ENCODE measurements at places on chromosomes 13 and 19.

DNA sequence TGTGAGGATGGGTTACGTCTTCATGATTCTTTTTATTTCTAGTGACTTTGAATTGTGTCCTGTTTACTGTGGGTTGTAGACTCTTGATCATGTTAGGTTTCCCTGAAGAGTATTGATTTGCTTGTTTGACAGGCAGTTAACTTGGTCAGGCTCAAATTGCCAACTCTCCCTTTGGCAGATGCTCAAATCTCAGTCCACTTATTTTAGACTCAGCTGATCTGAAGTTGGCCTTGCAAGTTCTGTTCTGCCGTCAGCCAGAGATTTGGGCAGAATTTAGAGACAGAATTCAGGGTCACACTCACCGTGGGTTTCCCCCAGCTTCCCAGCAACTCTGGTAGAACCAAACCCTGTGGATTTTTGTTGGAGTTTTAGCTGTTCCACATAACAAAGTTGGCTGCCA is 71.6 kb upstream of the TEX29 start:
- DNase-seq: no peak

DNA sequence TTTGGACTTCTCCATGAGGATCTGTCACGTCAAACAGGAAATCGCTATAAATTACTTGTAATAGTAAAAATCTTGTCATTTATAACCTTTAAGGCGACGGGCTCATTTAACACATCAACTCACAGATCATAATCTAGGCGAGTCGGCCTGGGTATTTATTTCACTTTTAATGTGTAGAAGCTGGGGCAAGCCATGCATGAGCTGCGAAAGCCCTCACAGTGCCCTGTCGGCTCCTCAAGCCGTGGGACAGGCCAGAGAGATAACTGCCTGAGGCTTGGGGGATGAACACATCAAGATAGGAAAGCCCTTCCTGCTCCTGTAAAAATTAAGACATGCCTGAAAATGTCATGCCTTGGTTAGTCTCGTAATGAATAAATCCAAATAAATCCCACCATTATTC is 30.8 kb downstream of the SOX1 start:
- no peak for DNase-seq

DNA sequence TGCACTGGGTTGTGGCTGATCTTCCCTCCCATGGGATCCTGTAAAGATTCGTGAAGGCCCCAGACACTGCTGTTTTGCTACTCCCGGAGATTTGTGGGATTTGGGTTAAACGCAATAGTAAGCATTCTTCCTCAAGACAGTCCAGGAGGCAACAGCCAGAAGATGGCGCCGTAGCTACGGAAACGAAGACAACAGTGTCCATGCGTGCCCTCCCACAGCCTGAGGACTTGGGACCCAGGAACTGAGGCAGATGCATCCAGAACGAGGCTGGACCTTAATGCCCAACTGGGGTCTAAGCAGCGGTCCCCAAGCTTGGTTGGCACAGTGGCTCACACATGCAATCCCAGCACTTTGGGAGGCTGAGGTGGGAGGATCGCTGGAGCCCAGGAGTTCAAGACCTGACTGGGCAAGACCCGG is 57.6 kb upstream of the ZNF507 start:
- DNase-seq: no peak

DNA sequence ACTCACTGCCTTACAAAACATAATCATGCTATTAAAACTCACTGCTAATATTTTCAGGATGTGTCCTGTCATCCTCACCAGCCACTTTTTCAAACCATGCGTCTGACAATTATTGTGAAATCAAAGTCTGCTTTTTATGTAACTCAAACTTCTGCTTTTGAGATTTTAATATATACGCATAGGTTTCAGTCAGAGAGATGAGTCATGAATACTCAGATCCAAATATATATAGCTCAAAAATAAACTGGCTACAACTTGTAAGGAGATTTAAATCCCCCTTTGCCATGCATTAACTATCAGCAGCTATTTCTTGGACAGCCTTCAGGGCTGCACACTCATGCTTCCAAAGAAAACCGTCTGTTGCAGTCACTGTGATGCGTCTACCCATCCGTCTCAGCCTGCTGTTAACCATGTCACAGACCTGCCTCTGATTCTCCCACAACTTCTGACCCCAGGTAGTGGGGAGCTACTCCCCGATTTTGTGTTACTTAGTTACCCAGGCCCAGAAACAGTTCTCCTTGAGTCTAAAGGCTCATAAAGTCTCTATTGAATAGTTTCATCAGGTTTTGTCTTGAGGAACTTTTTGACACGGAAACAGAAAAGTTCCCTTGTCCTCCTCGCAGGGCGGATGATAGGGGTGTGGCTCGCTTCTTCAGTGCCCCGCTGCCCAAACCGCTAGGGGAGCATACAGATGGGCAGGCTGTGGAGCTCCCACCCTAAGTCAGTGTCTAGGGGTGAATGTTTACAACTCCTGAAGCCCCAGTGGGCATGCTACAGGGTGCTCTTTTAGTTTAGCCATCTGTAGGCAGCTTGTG is 33.8 kb upstream of the SGCG start:
- DNase-seq: no peak

GRCh38 chr19:29086182-29086581 is 126.8 kb downstream of the UQCRFS1 start:
- DNase-seq: no peak

DNA sequence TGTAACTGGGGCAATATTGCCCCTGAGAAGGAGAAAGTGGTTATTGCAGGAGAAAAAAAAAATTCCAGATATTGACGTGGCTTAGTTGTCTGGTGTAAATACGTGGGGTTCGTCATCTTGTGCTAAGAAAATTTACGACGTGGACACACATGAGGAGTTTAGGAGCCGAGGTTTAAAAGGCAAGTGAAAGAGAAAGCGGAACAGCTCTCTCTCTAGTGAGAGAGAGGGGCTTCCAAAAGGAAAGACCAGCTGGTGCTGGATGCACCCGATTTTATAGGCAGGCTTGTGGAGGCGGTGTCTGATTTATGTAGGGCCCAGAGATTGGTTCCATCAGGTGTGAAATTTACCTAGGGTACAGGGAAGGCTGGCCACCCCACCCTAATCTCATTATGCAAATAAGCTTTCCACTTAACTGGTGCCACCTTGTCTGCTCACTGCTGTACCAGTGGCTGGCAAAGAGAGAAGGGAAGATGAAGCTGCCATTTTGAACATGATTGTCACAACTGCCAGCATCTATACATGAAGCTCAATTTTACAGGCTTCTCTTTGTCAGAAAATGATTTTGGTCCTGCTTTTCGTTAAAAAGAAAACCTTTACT is 845.1 kb downstream of the DACH1 start:
- no peak for DNase-seq

DNA sequence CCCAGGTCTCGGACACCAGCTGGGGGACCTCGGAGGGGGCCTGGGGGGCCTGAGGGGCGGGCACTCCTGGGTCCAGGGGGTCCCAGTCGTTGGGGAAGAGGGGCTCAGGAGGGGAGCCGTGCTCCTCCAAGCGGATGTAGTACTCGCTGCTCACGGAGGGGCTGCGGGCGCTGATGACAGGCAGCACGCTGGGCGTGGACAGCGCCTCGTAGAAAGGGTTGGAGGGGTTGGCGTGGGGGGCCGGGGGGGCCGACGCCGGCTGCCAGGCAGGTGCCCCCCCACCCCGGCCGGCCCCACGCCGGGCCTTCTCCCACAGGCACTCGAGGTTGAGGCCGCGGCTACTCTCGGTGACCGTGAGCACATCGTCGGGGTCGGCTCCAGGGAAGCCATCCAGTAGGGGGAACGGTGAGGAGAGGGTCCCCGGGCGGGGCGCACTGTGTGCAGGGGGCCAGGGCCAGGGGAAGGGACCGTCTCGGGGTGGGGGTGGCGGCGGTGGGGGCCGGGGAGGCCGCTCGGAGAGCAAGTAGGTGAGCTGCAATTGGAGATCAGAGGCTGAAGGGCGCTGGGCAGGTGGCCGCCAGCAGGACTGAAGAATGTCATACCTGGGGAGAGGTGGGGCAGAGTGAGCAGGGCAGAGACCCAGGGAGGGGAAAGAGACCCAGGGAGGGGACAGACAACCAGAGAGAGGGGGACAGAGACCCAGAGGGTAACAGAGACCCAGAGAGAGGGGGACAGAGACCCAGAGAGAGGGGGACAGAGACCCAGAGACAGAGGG is 12.1 kb downstream of the LMTK3 start:
- no peak for DNase-seq

- DNase-seq: peak; percentile 14
Measured at GRCh38 chr13:50320271-50320862, 305.1 kb downstream of the KCNRG start.

GRCh38 chr19:6750062-6750461 is 10.6 kb downstream of the TRIP10 start:
- no peak for DNase-seq

DNA sequence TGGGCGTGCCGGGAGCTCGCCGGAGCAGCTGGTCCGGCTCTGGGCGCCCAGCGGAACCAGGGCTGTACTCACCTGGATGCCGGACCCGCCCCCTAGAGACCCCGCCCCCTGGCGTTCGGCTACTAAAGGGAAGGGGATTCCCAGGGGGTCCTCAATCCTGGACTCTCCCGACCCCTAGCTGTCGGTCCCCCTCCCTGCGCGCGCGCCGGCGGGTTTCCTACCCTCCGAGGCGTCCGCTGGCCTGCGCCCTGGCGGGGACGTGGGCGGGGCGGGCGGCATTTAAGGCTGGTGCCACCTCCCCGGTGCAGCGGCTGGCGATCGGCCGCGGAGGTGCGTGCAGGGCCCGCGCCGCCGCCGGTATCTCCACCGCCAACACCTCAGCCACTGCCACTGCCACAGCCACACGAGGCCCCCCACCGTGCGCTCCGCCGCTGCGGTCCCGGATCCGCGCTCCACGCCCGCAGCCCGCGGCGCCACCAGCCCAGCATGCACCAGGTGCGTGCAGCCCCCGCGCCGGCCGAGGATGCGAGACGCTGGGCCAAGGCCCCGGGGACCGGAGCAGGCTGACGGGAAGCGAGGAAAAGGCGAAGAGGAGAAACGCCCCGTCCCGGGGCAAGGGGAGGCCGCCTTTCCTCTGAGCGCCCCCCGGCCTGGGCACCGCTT is at the start of gene ATP12A:
Gene ATP12A, plus strand, starts transcription at position 151 of the 663 bp plus-strand sequence. Its CDS starts 336 bp downstream, at position 487.
- DNase-seq: peak; percentile 19

- peak; percentile 30 for DNase-seq
Measured at GRCh38 chr19:44530777-44531176, 1.3 kb upstream of the CEACAM20 start.

DNA sequence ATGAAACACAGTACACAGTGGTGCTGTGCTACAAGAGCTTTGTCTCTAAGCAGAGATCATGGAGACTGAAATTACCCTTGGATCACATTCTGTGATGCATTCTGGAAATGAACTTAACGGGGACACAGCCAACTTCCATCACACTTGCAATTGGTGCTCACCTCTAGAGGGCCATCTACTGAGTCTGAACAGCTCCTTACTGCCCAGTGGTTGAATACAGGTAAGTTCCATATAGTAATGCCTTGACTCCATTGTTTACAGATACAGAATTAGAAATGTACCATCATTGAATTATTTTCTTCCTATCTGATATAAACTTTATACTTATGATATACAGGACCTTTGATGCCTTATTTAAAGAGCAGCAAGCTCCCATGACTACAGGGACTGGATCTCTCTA is 686.4 kb downstream of the PCDH9 start:
- DNase-seq: no peak

DNA sequence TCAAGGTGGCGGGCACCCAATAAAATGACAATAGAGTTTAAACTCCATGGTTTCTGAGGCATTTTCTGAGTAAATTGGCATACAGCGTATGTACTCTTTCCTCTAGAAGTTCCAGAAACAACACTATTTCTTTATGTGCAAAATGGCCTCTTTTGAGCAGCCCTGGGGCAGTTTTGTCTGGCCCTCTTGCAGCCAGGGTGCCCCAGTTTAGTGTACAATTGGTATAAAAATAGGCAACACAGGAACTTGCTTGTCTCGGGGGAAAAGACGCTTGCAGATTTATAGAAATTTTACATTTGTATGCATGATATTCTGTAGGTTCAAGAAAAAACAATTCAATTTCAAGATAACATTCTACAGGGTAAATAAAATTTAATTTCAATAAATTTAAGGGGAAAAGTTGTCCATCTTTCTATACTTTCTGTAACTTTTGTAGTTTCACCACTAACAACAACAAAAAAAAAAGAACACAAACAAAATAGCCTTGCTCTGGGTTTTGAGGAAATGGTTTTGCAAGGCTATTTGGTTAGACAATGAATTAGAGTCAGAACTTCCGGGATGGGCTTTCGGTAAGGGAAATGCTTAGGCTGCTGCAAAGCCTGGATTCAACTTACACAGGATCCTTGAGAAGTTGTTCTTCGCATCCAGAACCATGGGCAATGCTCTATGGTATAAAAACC is 45.3 kb downstream of the LRCH1 start:
- DNase-seq: no peak

DNA sequence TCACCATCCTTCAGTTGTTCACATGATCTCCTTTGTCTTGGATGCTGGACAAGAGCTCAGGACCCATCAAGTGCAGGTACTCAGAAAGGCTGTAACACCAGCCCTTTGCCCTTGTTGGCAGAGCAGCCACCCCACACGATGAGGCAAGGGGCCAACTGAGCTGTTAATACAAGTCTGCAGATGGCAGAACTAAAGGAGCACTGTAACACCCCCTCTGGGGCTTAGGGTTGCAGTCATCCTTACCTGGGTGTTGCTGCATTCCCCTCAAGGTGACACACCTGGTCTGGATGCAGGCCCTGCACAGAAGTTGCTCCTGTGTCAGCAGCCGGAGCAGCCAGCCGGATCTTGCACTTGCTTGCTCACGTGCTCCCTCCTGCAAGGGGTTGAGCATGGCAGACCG is 52.0 kb downstream of the STARD13 start:
- DNase-seq: no peak

- no peak for DNase-seq
Measured at GRCh38 chr19:18320865-18321733, 1.8 kb downstream of the LSM4 start.

DNA sequence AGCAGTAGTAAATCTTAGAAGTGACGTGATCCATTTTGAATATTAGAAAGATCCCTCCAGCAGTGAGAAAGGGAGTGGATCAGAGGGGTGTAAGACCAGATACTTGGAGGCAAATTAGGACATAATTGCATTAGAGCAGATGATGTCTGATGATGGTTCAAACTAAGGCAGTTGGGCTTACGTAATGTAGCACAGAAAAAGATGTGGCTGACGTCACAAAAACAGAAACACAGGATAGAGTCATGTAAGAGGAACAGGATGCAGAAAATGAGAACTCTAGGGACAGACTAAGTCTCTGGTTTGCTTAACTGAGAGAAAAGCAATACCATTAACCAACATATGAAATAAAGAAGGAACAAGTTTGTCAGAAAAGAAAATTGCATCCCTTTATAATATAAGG is 392.5 kb upstream of the DACH1 start:
- DNase-seq: no peak
